ENCODE measurements at places on chromosomes 2 and 18.
A peak's percentile ranks its signal among the peaks of the same experiment; 100 is the strongest.

- no peak for DNase-seq
Observed at GRCh38 chr2:75609937-75610508, 36.6 kb upstream of the MRPL19 start.

- no peak for DNase-seq
Observed at GRCh38 chr2:233039212-233039845, 6.9 kb downstream of the NEU2 start.

GRCh38 chr2:48600917-48601316 is 16.7 kb upstream of the GTF2A1L start:
- no peak for DNase-seq

- DNase-seq: no peak
Observed at GRCh38 chr2:208315081-208315788, 49.2 kb downstream of the PIKFYVE start.

DNA sequence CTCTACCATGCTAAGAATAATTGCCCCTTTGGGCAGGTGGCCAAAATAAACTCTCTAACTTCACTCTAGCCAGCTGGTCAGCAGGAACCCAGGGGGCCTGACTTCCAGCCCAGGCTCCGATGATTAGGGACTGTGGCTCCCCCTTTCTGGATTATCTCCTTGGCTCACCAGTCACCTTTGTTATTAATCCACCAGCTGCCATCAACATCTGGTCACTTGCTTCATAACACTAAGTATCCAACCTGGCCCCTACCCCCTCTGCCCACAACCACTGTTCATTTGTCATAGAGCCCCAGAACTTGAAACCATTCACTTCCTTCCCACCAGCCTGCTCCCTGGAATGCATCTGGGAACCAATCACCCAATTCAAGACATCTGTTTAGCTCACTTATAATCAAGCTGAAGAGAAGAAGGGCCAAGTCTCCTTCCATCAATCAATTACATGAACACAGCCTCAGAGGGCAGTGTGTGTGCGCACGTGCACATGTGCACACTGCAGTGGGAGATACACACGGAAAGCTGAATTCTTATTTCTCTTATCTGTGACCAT is 215.1 kb downstream of the ALK start:
- DNase-seq: no peak

- DNase-seq: no peak
Observed at GRCh38 chr2:233840520-233840919, 13.8 kb downstream of the HJURP start.

DNA sequence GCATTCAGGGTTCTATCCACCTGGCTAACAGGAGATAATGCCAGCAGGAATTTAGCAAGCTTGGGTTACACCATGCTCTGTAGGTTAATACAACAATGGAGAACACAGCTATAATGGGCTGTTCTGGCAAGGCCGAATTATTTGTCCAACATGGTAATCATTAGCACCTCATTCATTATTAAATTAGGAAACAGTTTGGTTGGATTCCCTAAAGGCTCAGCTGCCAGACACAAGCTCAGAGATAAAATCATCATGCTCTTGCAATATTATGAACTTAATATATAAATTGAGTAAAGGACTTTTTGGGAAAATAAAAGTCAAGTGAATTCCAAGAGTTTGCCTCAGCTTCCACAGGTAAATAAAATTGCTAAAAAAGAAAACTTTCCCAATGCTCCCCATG is 166.4 kb downstream of the ANKRD44 start:
- DNase-seq: no peak

- no peak for DNase-seq
Observed at GRCh38 chr18:49519101-49519971, 32.3 kb upstream of the C18orf32 start.

DNA sequence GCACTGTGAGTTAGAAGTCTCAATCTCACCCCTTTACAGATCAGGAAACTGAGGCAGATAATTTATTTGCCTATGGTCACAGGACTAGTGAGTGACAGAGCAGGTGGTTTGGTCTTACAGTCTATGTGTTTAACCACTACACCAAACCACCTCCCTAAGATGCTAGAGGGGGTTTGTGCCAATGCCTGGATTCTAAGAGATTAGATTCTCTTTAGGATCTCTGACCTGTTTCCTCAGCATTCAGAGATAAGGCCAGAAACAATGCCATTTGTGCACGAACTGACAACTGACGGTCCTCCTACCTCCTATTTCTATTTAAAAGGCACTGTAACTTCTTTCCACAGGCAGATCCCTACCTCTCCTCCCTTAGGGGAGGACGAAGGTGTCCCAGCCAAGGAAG is 2.3 kb upstream of the SLC20A1 start:
- DNase-seq: no peak

- no peak for DNase-seq
Observed at GRCh38 chr2:130825231-130825965, 11.3 kb upstream of the ARHGEF4 start.

DNA sequence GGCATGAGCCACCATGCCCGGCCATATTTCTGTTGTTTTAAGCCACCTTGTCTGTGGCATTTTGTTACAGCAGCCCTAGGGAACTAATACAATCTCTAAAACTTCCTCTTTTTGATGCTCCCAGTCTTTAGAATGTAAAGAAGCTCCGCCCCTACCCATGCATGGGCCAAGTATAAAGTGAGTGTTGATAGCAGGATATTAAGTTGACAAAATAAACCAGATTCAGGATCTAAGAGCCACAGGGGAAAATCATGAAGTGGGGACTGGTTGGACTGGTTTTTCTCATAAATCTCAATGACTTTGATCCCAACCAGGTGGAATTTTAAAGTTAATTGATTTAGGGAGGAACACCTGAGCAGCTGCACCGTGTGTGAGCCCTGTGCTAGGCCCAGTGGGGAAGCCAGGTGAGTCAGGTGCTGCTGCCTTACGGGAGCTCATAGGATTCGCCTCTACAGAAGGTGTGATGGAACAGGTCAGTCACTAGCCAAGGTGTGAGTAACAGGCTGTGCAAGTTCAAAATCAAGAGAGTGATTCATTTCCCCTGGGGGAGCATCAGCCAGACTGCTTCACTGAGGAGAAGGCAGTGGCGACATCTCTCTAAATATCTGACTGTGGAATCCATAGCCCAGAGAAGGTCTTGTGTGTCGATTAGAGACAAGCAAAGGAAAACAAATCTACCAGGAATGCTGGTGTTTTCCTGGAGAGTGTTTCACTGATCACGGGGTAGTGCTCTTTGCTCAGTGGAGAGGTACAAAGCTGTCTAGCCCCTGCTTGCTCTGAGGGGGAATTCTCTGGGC is 63.0 kb upstream of the MSH2 start:
- no peak for DNase-seq

- no peak for DNase-seq
Observed at GRCh38 chr2:212242724-212243123, 295.9 kb downstream of the ERBB4 start.

GRCh38 chr2:68878071-68878711 is 7.0 kb upstream of the BMP10 start:
- no peak for DNase-seq

DNA sequence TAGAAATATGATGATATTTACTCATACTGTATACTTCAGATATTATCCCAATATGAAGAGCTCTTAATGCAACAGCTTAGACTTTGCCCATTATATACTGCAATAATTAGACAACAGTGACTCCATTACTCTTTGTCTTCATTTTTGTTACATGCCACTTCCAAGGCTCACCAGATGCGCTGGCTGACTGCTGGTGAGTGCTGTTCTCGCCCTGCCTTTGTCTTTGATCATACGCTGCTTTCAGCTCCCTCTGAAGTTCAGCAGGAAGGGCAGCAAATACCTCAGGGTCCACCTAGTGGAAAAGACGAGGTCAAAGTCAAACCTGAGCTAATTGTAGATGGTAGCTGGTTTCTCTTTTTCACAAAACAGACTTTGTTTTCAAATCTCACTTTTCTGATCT is 66.3 kb downstream of the EIF5B start:
- no peak for DNase-seq

DNA sequence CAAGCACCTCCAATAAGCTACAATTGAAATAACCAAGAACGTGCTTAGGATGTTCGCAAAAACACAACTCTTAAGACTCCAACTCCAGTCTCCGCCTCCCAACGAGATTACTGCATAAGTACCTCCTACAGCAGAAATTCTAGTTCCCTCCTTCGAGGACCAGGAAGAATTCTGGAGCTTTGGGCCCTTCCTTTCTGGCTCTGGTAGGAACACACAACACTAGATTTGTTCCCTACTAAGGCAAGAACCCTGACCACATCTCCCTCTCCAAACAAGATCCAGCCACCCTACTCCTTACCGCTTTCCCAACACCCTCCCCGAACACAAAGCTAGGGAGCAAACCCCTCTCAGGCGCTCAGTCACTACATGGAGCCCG is 721 bp downstream of the ADAM17 start:
- DNase-seq: peak; percentile 77

DNA sequence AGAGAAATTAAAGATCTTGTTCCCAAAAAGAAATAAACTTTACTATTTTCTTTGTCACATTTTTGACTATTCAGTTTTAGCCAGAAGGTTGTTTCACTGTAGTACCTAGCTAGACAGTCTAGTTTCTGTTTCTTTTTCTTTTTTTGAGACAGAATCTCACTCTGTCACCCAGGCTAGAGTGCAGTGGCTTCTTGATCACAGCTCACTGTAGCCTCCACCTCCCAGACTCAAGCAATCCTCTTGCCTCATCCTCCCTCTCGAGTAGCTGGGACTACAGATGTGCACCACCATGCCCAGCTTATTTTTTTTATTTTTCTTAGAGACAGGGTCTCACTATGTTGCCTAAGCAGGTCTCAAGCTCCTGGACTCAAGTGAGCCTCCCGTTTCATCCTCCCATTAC is 2.2 kb downstream of the RBM45 start:
- no peak for DNase-seq

- no peak for DNase-seq
Observed at GRCh38 chr18:41809652-41810051, 145.4 kb upstream of the PIK3C3 start.

DNA sequence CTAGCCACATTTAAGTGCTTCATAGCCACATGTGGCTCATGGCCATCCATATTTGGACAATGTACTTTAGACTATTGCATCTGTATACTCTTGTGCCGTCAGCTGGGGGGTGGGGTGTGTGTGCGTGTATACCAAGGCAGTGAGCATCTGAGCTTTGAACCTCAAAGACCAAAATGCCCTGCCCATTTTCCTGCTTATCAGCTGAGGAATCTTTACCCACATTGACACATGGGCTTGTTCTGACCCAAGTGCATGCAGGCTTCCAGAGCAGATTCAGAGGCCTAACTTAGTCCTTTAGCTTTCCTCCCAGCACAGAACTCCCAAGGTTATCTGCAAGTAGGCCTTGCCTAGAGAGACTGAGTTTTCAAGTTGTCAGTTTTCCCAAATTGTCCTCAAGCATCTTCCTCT is 11.1 kb upstream of the MOCOS start:
- no peak for DNase-seq

DNA sequence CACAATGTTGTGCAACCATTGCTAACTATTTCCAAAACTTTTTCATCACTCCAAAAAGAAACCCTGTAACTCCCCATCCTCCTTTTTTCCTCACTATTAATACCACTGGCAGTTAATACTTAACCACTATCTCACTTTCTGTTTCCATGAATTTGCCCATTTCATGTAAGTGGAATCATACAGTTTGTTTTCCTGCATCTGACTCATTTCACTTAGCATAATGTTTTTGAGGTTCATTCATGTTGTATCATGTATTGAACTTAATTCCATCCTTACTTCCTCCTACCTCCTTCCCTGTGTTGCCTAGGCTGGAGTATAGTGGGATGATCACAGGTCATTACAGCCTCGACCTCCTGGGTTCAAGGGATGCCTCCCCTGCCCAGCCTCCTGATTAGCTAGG is 68.3 kb downstream of the FAM117B start:
- DNase-seq: no peak

- DNase-seq: no peak
Observed at GRCh38 chr18:40546875-40547274, 1408.2 kb upstream of the PIK3C3 start.

GRCh38 chr2:15195813-15196212 is 365.3 kb downstream of the NBAS start:
- no peak for DNase-seq

GRCh38 chr18:59055345-59056032 is 84.2 kb upstream of the SEC11C start:
- DNase-seq: no peak

DNA sequence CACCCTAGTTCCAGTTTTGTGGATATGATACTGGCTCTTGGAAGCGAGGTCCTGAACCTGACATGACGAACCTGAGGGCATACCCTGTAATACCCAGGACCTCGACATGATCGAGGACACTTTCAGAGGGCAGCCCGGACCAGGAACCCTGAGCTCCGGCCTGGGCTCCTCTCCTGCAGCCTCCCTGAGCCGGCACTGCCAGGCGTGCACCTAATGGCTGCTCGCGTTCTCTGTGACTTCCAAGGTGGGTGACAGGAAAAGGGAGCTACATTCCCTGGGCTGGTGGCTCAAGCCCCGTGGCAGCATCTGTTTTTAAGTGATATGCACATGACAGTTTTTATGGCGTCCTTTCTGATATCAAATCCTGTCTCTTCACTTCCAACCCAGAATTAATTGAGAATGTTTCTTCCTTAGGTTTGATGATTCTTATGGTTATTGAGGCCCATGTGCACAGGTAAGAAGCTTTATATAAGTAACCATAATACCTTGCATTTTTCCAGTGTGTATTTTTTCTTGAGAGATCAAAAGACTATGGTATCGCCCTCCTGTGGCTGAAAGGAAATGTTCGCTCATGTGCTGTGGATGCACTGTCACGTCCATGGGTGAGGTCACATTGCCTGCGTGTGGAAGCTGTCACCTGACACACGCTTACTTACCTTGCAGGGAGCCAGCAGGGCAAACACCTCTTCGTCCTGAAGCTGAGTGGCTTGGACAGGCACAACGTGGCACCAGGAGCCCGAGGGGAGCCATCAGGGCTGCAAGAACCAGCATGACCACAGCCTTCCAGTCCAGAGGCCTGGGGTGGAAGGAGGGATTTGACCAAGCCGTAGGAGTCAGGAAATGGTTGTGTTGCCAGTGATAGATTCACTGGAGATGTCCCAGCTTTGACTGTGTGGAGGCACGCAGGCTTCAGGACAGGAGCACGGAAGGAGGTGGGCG is 367.4 kb upstream of the MYT1L start:
- DNase-seq: no peak

DNA sequence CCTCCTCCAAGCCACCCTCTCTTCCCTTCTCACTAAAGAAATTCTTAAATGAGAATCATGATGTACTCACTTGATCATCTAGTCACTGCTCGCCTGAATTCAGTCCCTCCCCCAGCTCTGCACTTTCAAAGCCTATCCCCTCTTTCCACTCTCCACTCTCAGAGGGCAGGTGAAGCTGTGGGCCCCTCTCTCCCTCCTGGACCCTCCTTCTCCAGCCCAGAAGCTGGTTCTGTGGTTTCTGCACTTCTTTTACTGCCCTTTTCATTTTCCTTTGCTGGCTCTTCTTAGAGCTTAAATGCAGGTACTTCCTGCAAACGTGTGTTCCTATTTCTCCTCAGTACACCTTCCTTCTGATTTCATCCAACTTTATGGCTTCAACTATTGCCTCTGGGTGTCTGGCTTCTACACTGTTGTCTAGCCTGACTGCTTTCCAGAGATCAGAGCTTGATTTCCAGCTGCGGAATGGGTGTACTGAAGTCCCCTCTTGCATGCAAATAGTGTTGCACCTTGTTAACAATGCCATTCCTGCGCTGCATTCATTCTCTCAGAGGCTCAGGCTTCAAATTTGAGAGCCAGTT is 15.3 kb upstream of the TXNDC2 start:
- no peak for DNase-seq

All from CD4-positive, CD25-positive, alpha-beta regulatory T cell (primary cell).